ENCODE measurements at places on chromosomes 13 and 19. TPM values are rescaled to one million over a fixed set of nuclear protein-coding genes. Genes with fewer than 3 reads are reported as not detected.
A peak's percentile ranks its signal among the peaks of the same experiment; 100 is the strongest.

DNA sequence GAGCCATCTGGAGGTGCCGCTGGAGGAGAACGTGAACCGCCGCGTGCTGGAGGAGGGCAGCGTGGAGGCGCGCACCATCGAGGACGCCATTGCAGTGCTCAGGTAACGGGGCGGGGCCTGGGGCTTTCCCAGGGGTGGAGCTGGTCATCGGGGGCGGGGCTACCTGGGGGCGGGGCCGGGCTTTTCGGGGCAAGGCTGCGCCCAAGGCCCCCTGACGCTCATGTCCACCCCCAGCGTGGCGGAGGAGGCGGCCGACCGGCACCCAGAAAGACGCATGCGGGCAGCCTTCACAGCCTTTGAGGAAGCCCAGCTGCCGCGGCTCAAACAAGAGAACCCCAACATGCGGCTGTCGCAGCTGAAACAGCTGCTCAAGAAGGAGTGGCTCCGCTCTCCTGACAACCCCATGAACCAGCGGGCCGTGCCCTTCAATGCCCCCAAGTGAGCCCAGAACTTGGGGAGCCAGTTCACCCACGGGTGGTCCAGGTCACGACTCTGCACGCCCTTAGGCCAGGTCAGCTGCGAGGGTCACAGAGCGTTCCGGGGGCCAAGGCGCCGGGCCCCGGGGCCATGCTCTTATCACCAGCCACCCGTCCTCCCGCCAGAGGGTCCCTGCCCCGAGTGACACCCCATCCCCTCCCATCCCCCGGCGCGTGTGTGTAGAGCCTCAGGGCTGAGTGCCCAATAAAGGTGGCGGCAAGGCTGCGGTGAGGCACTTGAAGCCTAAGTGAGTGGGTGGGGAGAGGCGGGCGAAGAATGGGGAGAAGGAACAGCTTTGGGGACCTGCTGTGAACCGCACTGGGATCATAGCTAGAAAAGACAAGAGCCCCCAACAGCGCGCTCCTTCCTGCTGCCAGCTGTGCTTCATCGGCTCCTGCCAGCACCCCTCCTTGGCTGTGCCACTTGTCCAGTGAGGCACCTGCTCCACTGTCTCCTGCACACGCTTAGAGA, 10.7 kb downstream of the CCDC124 start:
- no peak overlapping the region for H3K27ac ChIP-seq
- peaks cover 5% of the 10 kb centered on the region for H3K4me1 ChIP-seq
- H3K27me3 ChIP-seq, result no peaks in the 10 kb centered on the region
- no peak for DNase-seq

GRCh38 chr19:5022066-5022860, 53.4 kb downstream of the KDM4B start:
- peak overlapping the region; percentile 67 for H3K27ac ChIP-seq
- no peaks in the 10 kb centered on the region for H3K27me3 ChIP-seq
- no peak for DNase-seq
- no peak overlapping the region for H3K4me3 ChIP-seq
- H3K4me1 ChIP-seq, result peaks cover 42% of the 10 kb centered on the region
- H3K36me3 ChIP-seq, result peaks cover 20% of the 10 kb centered on the region

GRCh38 chr19:13301627-13302334, 151.6 kb downstream of the IER2 start:
- H3K4me3 ChIP-seq, result no peak overlapping the region
- H3K27me3 ChIP-seq, result peaks cover 52% of the 10 kb centered on the region
- no peak for DNase-seq

DNA sequence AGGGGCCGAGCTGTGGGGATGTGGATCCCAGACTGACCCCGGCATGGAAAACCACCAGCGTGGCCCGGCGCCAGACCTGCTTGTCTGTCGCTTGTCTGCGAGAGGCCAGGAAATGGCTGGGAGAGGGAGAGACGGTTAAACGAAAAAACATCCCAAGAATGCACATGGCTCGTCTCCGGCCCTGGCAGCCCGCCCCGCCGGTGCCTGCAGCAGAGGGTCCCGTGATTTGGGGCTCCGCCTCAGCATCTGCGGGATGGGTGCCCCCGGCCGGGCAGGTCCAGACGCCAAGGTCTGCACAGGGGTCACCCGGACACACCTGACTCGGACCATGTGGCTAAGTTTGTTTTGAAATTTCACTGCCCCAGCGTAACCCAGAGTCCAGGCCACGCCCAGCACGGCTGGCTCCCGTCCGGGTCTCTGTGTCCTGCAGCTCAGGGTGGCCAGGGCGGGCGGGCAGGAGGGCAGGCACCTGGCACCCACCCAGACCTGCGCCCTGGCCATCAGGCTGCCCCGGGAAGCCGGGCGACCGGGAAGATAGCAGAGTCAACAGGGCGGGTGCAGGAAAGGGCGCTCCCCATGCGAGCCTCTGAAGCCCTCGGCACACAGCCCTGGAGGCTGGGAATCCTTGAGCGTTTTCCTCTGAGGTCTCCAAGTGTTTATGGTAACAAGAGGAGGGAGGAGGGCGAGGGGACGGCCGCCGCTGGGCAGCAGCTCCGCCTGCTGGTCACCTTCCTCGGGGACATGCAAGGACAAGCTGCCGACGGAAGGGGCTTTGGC, 103.2 kb downstream of the GADD45B start:
- peak; percentile 94 for DNase-seq
- peak overlapping the region; percentile 67 for H3K4me3 ChIP-seq
- H3K27me3 ChIP-seq, result no peaks in the 10 kb centered on the region
- H3K27ac ChIP-seq, result peak overlapping the region; percentile 74

DNA sequence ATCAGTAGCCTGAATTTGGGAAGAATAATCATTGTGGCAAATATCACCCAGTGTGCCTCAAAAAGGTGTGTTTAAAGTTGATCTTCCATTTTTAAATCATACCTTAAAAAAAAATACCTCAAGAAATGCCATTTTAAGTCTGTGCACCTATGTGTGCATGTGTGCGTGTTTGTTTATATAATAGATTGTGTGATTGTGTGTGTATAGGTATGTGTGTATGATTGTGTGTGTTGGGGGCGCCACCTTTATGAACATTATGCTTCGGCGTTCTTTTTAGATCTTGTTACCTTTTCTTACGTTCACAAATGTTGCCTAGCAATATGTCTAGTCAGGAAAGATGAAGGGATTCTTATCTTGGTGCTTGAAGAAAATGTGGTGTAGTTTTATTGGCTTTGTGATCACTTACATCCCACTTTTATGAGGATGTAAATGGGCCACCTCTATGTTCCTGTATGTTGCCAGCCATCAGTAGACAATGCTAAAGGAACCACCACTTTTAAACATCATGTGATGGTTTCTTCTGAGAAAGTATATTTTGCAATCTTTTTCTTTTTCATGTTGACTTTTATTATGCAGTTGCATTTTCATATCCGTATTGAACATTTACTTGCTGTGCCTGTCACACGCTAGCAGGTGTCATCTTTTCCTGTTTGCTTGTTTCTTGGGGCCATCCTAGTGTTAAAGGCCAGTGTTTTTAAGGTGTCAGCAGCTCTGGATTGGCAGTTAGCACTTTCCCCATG, 2.2 kb upstream of the IRS2 start:
- H3K27ac ChIP-seq, result no peak overlapping the region
- DNase-seq, result no peak
- H3K36me3 ChIP-seq, result no peaks in the 10 kb centered on the region
- H3K4me3 ChIP-seq, result no peak overlapping the region

DNA sequence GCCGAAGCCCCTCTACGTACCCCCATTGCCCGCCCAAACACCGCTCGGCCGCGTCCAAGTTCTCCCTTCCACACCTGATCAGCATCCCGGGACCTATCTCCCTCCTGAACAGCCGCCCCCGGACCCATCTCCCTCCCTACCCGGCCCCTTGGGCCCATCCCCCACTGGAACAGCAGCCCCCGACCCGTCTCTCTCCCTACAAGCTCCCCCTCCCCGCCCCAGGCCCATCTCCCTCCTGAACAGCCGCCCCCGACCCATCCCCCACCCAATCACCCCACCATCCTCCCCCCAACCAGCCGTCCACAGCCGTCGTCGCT, 610 bp downstream of the ZSCAN1 start:
- no peak for DNase-seq
- H3K36me3 ChIP-seq, result no peaks in the 10 kb centered on the region
- H3K27ac ChIP-seq, result no peak overlapping the region
- H3K4me1 ChIP-seq, result no peaks in the 10 kb centered on the region
- no peaks in the 10 kb centered on the region for H3K27me3 ChIP-seq
- H3K4me3 ChIP-seq, result peak overlapping the region; percentile 32

GRCh38 chr19:51810223-51810622, 15.3 kb downstream of the FPR3 start:
- H3K36me3 ChIP-seq, result no peaks in the 10 kb centered on the region
- H3K27me3 ChIP-seq, result no peaks in the 10 kb centered on the region
- H3K27ac ChIP-seq, result no peak overlapping the region

DNA sequence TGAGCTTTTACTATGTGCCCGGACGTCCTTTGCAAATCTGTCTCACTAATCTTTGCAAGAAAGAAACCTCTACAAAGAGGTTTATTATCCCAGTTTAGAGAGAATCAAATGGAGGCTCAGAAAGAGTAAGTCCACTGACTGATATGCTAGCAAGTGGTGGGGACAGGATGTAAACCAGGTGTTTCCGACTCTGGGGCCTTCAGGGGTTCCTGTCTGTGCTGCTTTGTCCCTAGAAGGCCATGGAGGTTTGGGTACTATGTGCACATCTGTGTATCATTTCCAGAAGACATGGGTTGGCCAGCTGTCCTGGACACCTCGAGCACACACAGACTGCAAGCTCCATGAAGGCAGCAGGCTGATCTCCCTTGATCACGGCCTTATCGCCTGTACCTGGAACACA, 1.2 kb upstream of the KPTN start:
- H3K27ac ChIP-seq, result peak overlapping the region; percentile 92
- no peaks in the 10 kb centered on the region for H3K27me3 ChIP-seq
- H3K36me3 ChIP-seq, result no peaks in the 10 kb centered on the region
- peak overlapping the region; percentile 66 for H3K4me3 ChIP-seq
- peaks cover 7% of the 10 kb centered on the region for H3K4me1 ChIP-seq

- no peaks in the 10 kb centered on the region for H3K36me3 ChIP-seq
- no peak for DNase-seq
- no peak overlapping the region for H3K4me3 ChIP-seq
- H3K27me3 ChIP-seq, result no peaks in the 10 kb centered on the region
- no peaks in the 10 kb centered on the region for H3K4me1 ChIP-seq
Observed at GRCh38 chr19:5472286-5472685, 17.1 kb downstream of the ZNRF4 start.

GRCh38 chr19:50777261-50777660, 7.0 kb downstream of the GPR32 start:
- no peak overlapping the region for H3K27ac ChIP-seq
- DNase-seq, result no peak
- H3K36me3 ChIP-seq, result no peaks in the 10 kb centered on the region
- no peaks in the 10 kb centered on the region for H3K4me1 ChIP-seq
- no peak overlapping the region for H3K4me3 ChIP-seq
- no peaks in the 10 kb centered on the region for H3K27me3 ChIP-seq

- peak; percentile 35 for DNase-seq
- H3K4me3 ChIP-seq, result no peak overlapping the region
- H3K27me3 ChIP-seq, result no peaks in the 10 kb centered on the region
- no peaks in the 10 kb centered on the region for H3K36me3 ChIP-seq
Observed at GRCh38 chr19:54517483-54517882, 14.9 kb downstream of the LAIR2 start.

- DNase-seq, result no peak
- H3K4me3 ChIP-seq, result no peak overlapping the region
- no peaks in the 10 kb centered on the region for H3K27me3 ChIP-seq
- no peaks in the 10 kb centered on the region for H3K36me3 ChIP-seq
Observed at GRCh38 chr19:8641908-8642547, 11.6 kb downstream of the NFILZ start.

DNA sequence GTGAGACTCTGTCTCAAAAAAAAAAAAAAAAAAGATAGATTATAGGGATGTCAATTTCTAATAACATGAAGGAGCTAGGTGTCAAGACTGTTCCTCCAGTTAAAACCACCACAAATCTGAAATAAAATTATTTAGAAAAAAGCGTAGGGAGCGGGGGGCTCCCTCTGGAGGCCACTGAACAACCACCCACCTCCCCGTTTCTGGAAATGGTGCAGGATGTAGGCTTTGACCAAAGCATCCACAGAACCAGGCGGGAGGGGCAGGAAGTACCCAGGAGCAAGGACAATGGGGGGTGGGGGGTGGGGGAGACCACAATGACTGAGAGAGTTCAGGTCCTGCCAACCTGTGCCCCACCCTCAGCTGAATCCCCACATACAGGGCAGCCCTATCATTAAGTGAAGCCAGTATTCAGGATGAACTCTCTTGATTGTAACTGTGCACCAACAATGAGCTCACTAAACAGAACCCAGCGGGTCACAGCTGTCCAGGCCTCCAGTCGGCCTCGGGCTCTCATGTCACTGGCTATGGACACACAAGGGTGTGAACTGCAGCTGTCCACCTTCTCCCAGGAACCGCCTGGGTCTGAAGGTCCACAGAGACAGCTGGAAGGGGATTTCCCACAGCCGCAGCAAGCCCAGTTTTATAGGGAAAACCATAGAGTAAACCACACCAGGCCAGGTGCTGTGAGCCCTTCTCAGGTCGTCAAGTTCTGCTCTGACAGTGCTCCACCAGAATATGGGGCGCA, 6.6 kb downstream of the ZSCAN18 start:
- no peak overlapping the region for H3K27ac ChIP-seq
- no peaks in the 10 kb centered on the region for H3K4me1 ChIP-seq
- H3K36me3 ChIP-seq, result peaks cover 11% of the 10 kb centered on the region
- peak; percentile 36 for DNase-seq

DNA sequence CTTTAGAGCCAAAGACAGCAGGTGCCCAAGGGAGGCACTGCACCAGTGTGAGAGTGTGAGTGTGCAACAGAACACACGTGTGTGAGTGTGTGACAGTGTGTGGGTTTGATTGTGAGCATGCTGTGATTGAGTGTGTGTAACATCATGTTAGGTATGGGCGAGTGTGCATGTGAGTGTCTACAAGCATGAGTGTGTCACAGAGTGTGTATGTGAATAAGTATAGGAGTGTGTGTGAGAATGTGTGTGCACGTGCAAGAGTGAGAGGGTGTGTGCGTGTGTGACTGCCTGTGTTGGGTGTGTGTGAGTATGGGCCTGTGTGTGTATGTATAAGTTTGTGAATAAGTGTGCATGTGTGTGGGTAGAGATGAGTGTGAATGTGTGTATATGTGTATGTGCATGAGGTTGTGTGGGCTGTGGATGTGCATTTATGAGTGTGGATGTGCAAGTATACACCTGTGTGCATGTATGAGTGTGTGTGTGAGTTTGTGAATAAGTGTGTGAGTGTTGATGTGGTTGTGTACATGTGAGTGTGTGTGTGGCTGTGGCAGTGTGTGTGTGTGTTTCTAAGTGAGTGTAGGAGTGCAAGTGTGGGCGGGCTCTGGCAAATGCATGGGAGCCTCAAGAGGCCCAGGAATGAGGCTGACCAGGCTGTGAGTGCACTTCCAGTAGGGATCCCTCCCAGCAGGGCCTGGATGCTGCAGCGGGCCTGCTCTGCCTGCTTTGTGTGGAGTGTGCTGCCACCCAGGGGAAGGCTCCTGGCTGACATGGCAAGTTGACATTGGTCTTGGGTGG, 198.4 kb downstream of the COL4A1 start:
- H3K36me3 ChIP-seq, result no peaks in the 10 kb centered on the region
- DNase-seq, result peak; percentile 86
- H3K27ac ChIP-seq, result peak overlapping the region; percentile 83
- H3K27me3 ChIP-seq, result no peaks in the 10 kb centered on the region

- no peaks in the 10 kb centered on the region for H3K36me3 ChIP-seq
- no peaks in the 10 kb centered on the region for H3K27me3 ChIP-seq
- H3K4me1 ChIP-seq, result no peaks in the 10 kb centered on the region
- H3K4me3 ChIP-seq, result no peak overlapping the region
Observed at GRCh38 chr13:55000043-55000442, 1971.4 kb downstream of the OLFM4 start.

Gene PRODH2
- not detected for total RNA-seq

Gene LRRC4B
- 0.27 TPM for total RNA-seq

Gene ZNF816
- 2.5 TPM for total RNA-seq

Gene TPP2
- 35.2 TPM for total RNA-seq

Gene FXYD3
- total RNA-seq, result not detected

Gene ARID3A
- 5.6 TPM for total RNA-seq

Gene LILRB1
- 0.95 TPM for total RNA-seq

Gene SHISA2
- 9.4 TPM for total RNA-seq
